ENCODE measurements at places on chromosomes 3 and 15.
A peak's percentile ranks its signal among the peaks of the same experiment; 100 is the strongest.

GRCh38 chr3:122760453-122761271 lies 33.0 kb downstream of the HSPBAP1 start:
- DNase-seq: peak; percentile 54

DNA sequence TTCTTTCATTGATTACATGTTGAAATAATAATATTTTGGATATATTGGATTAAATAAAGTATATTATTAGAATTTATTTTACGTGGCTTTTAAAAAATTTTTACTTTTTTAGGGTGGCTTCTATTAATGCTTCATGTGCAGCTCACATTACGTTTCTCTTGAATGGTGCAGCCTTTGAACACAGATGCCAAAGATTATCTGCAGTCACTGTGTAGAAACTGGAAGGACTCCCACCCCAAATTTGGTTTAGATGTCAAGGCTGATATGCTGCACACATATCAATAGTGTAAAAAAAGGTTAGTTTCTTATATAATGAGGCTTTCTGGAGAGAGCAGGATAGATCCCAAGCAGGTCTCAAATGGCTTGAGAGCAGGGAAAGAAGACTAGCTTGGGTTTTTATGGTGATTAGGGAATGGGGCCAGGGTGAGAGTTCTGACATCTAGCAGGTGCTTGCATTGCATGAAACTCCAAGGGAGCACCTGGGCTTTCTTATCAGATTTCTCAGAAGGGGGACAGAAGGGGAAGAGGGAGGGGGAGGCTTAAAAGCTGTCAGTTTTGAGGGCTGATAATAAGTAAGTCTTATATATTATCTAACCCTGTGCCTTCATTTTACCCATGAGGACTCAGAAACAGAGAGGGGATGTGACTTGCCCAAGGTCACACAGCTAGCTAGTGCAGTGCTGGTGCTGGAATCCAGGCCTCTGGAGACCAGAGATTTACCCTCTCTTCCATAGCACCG lies 89.6 kb downstream of the CHST2 start:
- no peak for DNase-seq

DNA sequence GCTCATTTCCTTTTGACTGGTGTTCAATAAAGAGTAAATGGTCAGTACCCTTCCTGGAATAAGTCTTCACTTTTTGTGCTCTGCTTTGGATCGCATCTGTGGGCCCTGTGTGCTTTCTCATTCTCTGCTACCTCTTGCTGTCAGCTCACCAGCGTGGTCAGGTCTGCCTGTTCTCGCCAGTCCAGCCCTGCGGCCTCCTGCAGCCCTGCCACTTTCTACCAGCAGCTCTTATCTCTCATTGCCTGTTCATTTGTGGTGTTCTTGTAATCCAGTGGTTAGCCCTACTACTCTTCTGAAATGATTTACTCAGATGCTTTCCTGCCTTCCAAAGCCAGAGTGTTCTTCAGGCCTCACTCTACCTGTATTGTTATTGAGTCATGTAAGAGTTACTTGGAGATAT lies 54.8 kb downstream of the CHCHD6 start:
- no peak for DNase-seq

DNA sequence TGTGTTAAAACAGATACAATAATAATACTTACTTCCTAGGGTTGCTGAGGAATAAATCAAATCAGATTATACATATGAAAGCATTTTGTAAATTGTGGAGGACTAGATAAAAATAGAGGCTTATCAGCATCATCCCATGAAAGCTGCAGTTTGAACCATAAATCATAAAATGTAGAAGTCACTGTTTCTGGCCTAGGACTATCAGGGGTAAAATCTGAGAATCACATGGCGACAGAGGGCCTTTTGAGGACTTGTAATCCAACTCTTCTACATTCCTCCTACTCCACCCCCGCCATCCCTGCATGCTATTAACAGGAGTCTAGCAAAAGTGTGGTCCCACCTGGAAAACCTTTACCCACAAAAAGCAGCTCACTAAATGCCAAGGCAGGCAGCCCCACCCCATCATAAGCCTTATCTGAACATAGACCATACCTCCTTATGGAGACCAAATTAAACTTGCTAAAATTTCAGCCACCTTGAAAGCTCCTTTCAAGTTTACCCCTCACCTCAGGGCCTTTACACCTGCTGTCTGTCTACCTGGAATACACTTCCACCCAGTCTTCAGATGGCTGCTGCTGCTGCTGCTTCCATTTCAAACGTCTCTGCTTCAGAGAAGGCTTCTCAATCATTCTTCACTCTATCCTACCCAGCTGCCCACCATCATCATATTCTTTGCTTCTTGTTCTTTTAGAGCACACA lies 11.5 kb downstream of the MB21D2 start:
- DNase-seq: no peak

GRCh38 chr3:46361408-46362283 lies 7.7 kb downstream of the CCR2 start:
- DNase-seq: peak; percentile 48

DNA sequence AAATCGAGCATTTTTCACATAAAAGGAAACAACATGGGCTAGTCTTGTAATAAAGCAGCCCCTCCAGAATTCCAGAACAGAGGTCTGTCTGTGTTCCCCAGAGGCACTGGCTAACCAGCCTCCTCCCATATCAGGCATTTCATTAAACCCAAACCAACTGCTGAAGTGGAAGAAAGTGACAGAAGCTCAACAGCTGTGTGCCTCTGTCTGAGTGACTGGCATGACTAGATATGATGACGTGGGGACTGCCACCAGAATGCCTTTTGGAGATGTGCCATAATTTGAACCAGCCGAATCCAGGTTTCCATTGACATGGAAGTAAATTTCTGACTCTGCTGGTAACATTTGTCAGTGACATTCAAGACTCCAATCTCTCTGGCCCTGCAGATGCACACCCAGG lies 8.7 kb downstream of the LIMD1 start:
- DNase-seq: no peak

DNA sequence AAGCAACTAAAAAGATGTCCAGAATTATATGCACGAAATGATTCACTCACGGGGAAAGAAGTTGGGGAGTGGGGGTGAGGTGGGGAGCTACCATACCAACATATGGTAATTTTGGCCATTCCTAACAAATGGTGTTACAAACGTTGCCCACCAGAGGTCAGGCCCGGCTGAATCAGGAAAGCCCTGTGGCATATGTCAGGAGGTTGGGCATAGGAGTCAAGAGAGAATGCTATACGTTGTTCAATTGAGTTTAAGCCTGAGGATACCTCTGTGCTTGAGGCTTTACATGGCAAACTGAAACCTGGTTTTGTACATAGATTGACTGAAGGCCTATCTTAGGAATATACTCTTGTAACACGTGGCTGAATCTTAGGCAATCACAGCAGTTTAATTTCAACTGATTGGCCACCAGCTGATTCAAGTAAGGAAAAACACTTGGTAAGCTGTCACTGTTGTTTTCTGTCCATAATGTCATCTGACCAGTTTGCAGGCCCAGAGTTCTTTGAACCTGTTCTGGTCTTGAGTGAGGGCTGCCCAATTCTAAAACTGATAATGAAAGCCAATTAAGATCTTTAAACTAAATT lies 23.4 kb upstream of the SLC2A2 start:
- peak; percentile 73 for DNase-seq

- no peak for DNase-seq
These were observed 932.8 kb downstream of the IGSF11 start for GRCh38 chr3:118101891-118102290.

DNA sequence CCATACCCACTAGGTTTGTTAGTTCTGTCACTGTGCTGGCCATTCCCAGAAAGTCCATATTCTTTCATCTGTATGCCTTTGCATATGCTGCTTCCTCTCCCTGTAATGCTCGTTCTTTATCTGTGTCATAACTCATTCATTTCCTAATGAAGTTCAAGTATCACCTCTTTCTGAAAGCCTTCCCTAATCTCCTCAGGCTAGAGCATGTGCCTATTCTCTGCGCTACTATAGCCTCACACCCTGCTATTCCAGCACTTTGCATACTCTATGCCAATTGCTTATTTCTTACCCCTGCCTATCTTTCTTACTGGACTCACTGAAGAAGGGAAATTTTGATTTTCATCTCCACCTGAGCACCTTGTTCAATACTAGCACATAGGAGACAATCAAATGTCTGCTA lies 25.6 kb upstream of the C2CD4B start:
- DNase-seq: no peak

GRCh38 chr3:120440001-120440703 lies 10.6 kb downstream of the FSTL1 start:
- DNase-seq: peak; percentile 70

DNA sequence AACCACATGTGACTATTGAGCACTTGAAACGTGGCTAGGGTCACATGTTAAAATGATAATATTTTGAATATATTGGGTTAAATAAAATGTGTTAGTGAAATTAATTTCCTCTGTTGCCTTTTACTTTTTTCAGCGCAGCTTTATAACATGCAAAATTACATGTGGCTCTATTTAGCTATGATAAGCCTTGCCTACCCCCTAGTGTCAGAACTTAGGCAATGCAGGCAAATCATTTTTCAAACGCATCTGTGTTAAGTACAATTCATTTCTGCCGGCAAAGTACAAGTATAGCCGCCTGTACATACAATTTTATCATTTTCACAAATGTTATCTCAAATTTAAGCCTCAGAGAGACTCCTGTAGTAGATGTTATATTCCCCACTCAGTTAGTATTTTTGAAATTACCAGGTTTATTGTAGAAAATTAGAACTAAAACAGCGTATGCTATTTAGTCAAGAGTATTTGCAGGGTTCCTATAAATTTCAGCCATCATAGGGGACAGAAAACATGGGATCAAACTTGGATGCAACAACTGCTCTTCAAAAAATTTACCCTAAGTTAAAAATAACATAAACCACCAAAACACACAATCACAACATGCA lies 56.1 kb downstream of the TAFA4 start:
- DNase-seq: peak; percentile 55

DNA sequence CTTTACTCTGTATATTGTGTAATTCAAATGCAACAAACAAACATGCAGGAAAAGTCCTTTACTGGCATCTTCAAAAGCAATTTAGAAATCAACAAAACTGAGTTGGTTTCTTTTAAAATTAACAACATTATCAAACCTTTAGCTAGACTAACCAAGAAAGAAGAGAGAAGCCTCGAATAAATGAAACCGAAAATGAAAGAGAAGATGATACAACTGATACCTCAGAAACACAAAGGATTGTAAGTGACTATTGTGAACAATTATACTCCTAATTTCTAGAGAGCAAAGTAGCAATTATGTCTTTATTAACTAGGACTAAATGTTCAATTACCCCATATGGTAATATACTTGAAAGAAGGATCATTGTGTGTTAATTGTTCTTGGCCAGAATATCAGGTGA lies 49.2 kb upstream of the P3H2 start:
- DNase-seq: no peak

DNA sequence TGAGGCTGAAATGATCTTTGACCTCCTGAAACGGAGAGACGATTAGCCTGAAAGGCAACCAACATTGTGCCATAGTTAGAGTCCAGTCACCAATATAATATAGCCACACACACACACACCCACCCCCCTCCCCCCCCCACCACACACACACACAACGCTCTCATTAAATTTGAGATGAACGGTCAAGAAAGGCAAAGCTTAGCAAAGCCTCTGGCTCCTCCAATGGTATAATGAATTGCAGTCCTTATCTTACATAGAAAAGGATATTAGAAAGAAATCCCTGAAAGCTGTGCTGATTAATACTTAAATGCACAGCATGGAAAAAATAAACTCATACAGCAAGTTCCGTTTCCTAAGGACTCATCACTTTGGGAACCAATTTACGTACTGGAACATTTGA lies 876 bp upstream of the ZNF385D start:
- DNase-seq: no peak

- no peak for DNase-seq
These were observed 556.1 kb downstream of the PLOD2 start for GRCh38 chr3:145604851-145605250.

GRCh38 chr3:106170636-106171035 lies 301.8 kb upstream of the CBLB start:
- DNase-seq: no peak

- no peak for DNase-seq
These were observed 208.7 kb upstream of the P2RY1 start for GRCh38 chr3:152626226-152626625.

DNA sequence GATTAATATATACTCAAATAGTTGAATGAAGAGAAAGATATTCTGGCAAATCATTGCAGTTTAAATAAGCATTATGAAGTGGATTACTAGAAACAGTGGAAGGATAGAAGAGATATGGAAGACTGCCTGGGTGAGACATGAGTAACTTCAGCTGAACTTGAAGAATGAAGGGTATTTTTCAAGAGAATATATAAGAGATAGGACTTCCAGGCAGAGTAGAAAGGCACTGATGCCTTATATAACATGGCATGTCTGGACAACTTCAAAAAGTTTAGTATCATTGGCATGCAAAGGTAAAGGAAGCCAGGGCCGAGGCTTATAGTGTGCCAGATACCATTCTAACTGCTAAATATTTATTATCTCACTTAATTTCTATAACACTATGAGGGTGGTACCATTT lies 126.5 kb upstream of the SLC7A14 start:
- DNase-seq: no peak

DNA sequence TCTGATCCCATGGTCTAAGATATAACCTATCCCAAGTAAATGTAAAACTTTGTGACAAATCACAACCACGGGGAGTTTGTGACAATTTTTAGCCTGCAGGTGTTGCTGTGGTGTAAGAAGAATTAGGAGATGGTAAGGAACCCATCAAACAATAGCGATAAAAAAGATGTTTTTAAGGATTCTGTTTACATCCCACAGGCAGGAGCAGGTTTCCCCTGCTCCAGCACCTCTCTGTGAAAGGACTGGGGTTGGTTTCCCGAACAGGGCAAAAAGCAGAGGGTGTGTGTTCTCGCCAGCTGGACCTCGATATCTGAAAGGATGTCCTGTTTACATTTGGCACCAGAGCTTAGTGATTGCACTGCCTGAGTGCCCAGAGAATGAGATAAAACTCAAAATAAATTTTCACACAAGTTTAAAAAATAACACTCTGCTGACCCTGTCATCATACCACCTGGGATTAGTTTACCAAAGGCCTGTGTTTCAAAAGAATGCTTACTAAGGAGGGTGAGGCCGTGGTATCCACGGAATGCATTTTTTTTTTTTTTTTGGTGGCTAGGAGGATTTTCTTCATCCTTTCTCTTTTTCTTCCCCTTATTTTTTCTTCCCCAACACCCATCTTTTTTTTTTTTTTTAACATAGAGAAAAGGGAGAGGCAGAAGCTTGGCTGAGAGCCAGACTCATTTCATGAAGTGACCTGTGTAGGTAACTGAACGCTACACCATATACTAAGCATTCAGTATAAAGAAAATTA lies 151.8 kb upstream of the DPH6 start:
- peak; percentile 63 for DNase-seq

All from fibroblast of skin of right biceps (primary cell).